Kidney (tissue), 22 donors: ENCODE measurements at places on chromosomes 3 and 15. TPM values are rescaled to one million over a fixed set of nuclear protein-coding genes. Genes with fewer than 3 reads are reported as not detected.

ACSBG1 gene
- polyA plus RNA-seq: 0.86 TPM

SLC9C1 gene
- polyA plus RNA-seq: 0.09 TPM

DISP2 gene
- 0.04 TPM for polyA plus RNA-seq

LACTB gene
- polyA plus RNA-seq: 16.8 TPM

CLDN18 gene
- not detected for polyA plus RNA-seq

CEP97 gene
- 1.7 TPM for polyA plus RNA-seq

NXPE3 gene
- 4.9 TPM for polyA plus RNA-seq

SEMA3B gene
- 99.9 TPM for polyA plus RNA-seq

GRCh38 chr3:126971891-126972351, 11.0 kb upstream of the PLXNA1 start:
- no peak for DNase-seq
- H3K4me3 ChIP-seq: no peak overlapping the region

- H3K4me1 ChIP-seq: no peaks in the 10 kb centered on the region
- no peak within 1 kb of the TSS for H3K27ac ChIP-seq
- peaks cover 16% of the 10 kb centered on the region for H3K27me3 ChIP-seq
- peak; percentile 85 for DNase-seq
- H3K36me3 ChIP-seq: no peaks in the 10 kb centered on the region
- H3K4me3 ChIP-seq: peak within 1 kb of the TSS; percentile 3
These were observed at the start of gene LTK for GRCh38 chr15:41513506-41514227. LTK (minus strand) TSS chr15:41513827; CDS start chr15:41513709, 118 bp downstream.

GRCh38 chr15:74228723-74229081, 7.4 kb upstream of the CCDC33 start:
- peak; percentile 87 for DNase-seq
- no peak overlapping the region for H3K4me3 ChIP-seq
- H3K4me1 ChIP-seq: no peaks in the 10 kb centered on the region
- no peaks in the 10 kb centered on the region for H3K27me3 ChIP-seq
- no peaks in the 10 kb centered on the region for H3K36me3 ChIP-seq

GRCh38 chr3:61608711-61609110, 47.3 kb downstream of the PTPRG start:
- H3K27ac ChIP-seq: no peak overlapping the region
- H3K4me3 ChIP-seq: no peak overlapping the region
- no peak for DNase-seq
- H3K27me3 ChIP-seq: no peaks in the 10 kb centered on the region
- peaks cover 6% of the 10 kb centered on the region for H3K4me1 ChIP-seq
- H3K36me3 ChIP-seq: no peaks in the 10 kb centered on the region

- H3K4me3 ChIP-seq: no peak overlapping the region
- H3K36me3 ChIP-seq: no peaks in the 10 kb centered on the region
- H3K4me1 ChIP-seq: no peaks in the 10 kb centered on the region
- no peaks in the 10 kb centered on the region for H3K27me3 ChIP-seq
- no peak overlapping the region for H3K27ac ChIP-seq
- DNase-seq: no peak
These were observed 11.6 kb upstream of the EPHB3 start for GRCh38 chr3:184549796-184550577.

- no peaks in the 10 kb centered on the region for H3K27me3 ChIP-seq
- no peaks in the 10 kb centered on the region for H3K36me3 ChIP-seq
- H3K4me1 ChIP-seq: no peaks in the 10 kb centered on the region
These were observed 89.0 kb downstream of the NFKBIZ start for GRCh38 chr3:101938262-101938847.

- no peaks in the 10 kb centered on the region for H3K4me1 ChIP-seq
- H3K27me3 ChIP-seq: no peaks in the 10 kb centered on the region
- no peaks in the 10 kb centered on the region for H3K36me3 ChIP-seq
- no peak overlapping the region for H3K27ac ChIP-seq
- H3K4me3 ChIP-seq: no peak overlapping the region
- peak; percentile 25 for DNase-seq
These were observed 57.5 kb downstream of the HOMER2 start for GRCh38 chr15:82894971-82895520.

- no peak overlapping the region for H3K4me3 ChIP-seq
- H3K36me3 ChIP-seq: peaks cover 2% of the 10 kb centered on the region
- H3K4me1 ChIP-seq: peaks cover 25% of the 10 kb centered on the region
- no peaks in the 10 kb centered on the region for H3K27me3 ChIP-seq
- peak; percentile 59 for DNase-seq
These were observed 118.5 kb upstream of the LMOD3 start for GRCh38 chr3:69240651-69241568.

GRCh38 chr15:39622660-39623516, 42.0 kb downstream of the THBS1 start:
- no peaks in the 10 kb centered on the region for H3K36me3 ChIP-seq
- no peaks in the 10 kb centered on the region for H3K27me3 ChIP-seq
- H3K4me1 ChIP-seq: peaks cover 4% of the 10 kb centered on the region
- no peak for DNase-seq
- H3K4me3 ChIP-seq: no peak overlapping the region
- no peak overlapping the region for H3K27ac ChIP-seq

DNA sequence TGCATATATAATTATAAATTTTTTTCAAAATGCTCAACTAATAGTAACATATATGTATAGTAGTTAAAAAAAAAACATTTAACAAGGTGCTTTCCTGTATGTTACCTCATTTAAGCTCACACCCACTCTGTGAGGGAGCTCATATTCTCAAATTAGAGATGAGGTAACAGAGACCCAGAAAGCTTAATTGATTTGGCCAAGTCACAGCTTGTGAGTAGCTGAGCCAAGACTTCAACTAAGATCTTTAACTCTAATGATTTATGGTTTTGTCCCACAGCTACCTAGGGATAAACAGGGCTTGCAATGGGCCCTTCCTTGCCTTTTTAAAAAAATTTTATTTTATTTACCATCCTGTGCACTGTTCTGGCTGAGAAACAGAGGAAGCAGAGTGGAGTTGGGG, 230.0 kb upstream of the GOLIM4 start:
- DNase-seq: no peak
- no peak overlapping the region for H3K4me3 ChIP-seq
- no peaks in the 10 kb centered on the region for H3K36me3 ChIP-seq
- H3K4me1 ChIP-seq: no peaks in the 10 kb centered on the region

DNA sequence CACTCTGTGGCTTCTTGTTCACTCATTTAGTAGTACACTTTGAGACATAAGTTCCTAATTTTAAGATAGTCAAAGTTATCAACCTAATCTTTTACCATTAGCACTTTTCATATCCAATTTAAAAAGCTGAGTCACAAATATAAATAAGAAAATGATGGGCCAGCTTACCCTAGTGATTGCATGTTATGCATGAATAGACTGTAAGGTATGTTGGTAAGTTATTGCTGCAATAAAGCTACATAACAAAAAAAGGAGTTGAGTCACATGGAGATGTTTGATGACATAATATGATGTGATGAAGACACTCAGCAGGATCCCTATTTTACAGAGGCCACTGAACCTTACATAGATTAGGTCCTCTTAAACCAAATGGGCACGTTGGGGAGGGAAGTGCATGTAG, 161.3 kb downstream of the OCA2 start:
- no peaks in the 10 kb centered on the region for H3K36me3 ChIP-seq
- H3K27me3 ChIP-seq: no peaks in the 10 kb centered on the region
- no peaks in the 10 kb centered on the region for H3K4me1 ChIP-seq
- no peak for DNase-seq
- H3K4me3 ChIP-seq: no peak overlapping the region
- no peak overlapping the region for H3K27ac ChIP-seq

GRCh38 chr15:93168910-93169309, 79.9 kb upstream of the RGMA start:
- no peak overlapping the region for H3K4me3 ChIP-seq
- no peaks in the 10 kb centered on the region for H3K27me3 ChIP-seq
- no peaks in the 10 kb centered on the region for H3K4me1 ChIP-seq

DNA sequence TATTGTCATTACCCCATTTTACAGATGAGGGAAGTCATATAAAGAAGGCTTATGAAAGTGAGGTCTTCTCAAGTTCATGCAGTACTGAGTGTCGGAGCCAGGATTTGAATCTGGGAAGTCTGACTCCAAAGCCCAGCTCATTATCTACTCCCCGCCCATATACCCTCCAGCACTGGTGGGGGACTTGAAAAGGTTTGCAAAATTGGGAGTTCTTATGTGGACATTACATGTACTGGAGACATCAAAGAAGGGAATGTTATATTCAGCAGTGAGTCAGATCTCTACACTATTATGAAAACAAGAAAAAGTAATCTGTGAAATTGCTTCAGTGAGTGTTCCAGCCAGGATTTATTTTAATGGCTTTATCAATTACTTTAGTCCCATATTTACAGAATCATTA, 185.2 kb upstream of the CADPS start:
- no peak for DNase-seq
- no peaks in the 10 kb centered on the region for H3K27me3 ChIP-seq
- no peaks in the 10 kb centered on the region for H3K4me1 ChIP-seq
- H3K27ac ChIP-seq: no peak overlapping the region
- H3K4me3 ChIP-seq: no peak overlapping the region
- H3K36me3 ChIP-seq: no peaks in the 10 kb centered on the region
